Pancreas (tissue), 10 donors: ENCODE measurements at places on chromosomes 11 and 22. TPM values are rescaled to one million over a fixed set of nuclear protein-coding genes. Genes with fewer than 3 reads are reported as not detected.

- no peaks in the 10 kb centered on the region for H3K4me1 ChIP-seq
- no peak overlapping the region for H3K27ac ChIP-seq
- DNase-seq: no peak
- H3K27me3 ChIP-seq: no peaks in the 10 kb centered on the region
- no peaks in the 10 kb centered on the region for H3K36me3 ChIP-seq
Measured at GRCh38 chr22:23691748-23692423, 1.1 kb downstream of the RGL4 start.

The C11orf97 gene
- total RNA-seq: not detected

The LMNTD2 gene
- 5.9 TPM for total RNA-seq

The NAALAD2 gene
- total RNA-seq: 0.31 TPM

The CCDC88B gene
- 11.2 TPM for total RNA-seq

GRCh38 chr11:40825201-40825834 is 634.1 kb downstream of the LRRC4C start:
- no peaks in the 10 kb centered on the region for H3K4me1 ChIP-seq
- DNase-seq: no peak
- no peak overlapping the region for H3K4me3 ChIP-seq

The CCDC116 gene
- total RNA-seq: 0.12 TPM

The DAGLA gene
- total RNA-seq: 6.2 TPM

DNA sequence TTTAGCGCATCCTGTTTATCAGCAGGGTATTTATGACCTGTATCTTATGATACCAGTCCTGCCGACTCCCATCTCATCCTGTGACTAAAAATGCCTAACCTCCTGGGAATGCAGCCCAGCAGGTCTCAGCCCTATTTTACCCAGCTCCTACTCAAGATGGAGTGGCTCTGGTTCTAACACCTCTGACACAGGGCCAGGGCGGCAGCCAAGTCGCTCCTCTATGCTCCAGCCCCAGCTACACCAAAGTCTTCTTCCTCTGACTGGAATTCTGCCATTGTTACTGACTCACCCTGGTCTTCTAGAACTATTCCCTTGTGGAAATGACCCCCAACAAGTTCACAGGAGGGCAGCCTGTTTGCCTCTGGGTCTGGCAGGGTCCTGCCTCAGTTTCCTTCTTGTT is 7.9 kb upstream of the C1QTNF6 start:
- H3K4me1 ChIP-seq: peaks cover 24% of the 10 kb centered on the region
- no peak overlapping the region for H3K27ac ChIP-seq
- no peaks in the 10 kb centered on the region for H3K27me3 ChIP-seq
- DNase-seq: no peak
- H3K4me3 ChIP-seq: no peak overlapping the region

DNA sequence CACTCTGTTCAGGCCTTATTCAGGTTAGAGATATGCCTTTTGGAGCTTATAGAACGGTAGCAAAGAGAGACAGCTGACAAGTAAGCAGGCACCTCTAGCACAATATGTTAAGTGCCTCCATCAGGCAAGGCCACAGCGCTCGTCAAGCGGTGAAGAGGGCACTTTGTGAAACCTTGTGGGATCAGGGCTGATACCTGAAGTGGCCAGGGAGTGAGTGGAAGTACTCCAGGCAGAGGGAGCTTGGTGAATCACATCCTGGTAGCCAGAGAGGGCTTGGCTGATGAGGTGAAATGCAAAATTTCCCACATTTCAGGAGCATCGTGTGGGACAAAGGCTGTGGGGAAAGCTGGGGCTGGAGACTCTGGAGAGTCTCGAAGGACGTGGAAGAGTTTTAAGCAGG is 87.4 kb downstream of the PKNOX2 start:
- H3K27ac ChIP-seq: no peak overlapping the region
- no peaks in the 10 kb centered on the region for H3K27me3 ChIP-seq
- H3K36me3 ChIP-seq: no peaks in the 10 kb centered on the region
- H3K4me3 ChIP-seq: no peak overlapping the region
- no peaks in the 10 kb centered on the region for H3K4me1 ChIP-seq
- DNase-seq: no peak

The SLC7A4 gene
- total RNA-seq: 0.14 TPM

DNA sequence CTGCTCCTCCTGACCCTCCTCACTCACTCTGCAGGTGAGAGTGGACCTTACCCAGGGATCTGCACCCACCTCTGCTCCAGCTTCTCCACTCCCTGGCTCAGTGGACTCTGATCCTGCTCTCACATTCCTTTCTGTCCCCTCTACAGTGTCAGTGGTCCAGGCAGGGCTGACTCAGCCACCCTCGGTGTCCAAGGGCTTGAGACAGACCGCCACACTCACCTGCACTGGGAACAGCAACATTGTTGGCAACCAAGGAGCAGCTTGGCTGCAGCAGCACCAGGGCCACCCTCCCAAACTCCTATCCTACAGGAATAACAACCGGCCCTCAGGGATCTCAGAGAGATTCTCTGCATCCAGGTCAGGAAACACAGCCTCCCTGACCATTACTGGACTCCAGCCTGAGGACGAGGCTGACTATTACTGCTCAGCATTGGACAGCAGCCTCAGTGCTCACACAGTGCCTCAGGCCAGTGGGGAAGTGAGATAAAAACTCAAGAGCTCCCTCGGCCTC is 29.7 kb upstream of the VPREB1 start:
- H3K4me1 ChIP-seq: peaks cover 7% of the 10 kb centered on the region
- H3K4me3 ChIP-seq: no peak overlapping the region
- no peak for DNase-seq
- no peaks in the 10 kb centered on the region for H3K36me3 ChIP-seq
- no peaks in the 10 kb centered on the region for H3K27me3 ChIP-seq

DNA sequence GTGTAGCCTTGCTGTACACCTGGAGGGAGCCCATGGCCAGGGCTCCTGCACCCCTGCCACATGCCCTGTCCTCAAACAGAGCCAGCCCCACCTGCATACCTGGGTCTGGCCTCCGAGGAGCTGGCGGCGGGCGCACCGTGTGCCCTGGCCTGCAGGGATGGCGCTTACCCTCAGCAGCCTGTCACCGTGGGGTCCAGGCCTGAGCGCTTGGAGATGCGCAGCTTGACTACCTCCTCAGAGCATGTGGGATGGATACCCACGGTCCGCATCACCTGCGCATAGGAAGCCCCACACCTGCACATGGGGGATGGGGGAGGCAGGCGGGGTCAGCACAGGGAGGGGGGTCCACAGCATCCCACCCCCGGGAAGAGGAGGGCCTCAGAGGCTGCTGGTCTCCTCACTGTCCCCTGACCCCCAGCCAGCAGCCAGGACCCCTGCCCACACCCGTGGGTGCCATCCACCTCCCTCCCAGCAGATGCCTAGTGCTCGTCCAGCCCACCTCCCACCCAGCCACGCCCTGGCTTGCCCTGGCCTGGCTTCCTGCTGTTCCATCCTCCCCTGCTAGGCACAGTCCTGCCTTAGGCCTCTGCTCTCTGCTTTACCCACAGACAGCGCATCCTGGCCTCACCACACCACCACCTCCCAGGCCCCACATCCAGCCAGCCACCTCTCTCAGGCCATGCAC is 22.4 kb upstream of the GNB1L start:
- DNase-seq: no peak
- H3K36me3 ChIP-seq: no peaks in the 10 kb centered on the region
- H3K27me3 ChIP-seq: no peaks in the 10 kb centered on the region

DNA sequence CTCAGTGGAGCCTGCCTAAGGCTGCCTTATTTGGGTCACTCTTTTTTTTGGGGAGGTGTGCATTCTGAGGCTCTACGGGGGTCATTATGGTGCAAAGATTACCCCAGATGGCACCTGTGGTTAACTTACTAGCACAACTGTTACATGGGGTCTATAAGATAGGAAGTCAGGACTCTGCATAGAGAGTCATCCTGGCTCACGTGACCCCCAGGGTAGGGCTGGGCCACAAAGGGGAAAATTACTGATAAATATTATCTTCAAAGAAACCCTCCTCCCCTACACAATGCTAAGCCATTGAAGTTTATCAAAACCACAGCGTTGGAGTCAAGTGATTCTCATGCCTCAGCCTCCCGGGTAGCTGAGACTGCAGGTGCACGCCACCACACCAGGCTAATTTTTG is 397.1 kb downstream of the MN1 start:
- H3K4me1 ChIP-seq: no peaks in the 10 kb centered on the region
- H3K27ac ChIP-seq: no peak overlapping the region
- H3K27me3 ChIP-seq: no peaks in the 10 kb centered on the region
- H3K36me3 ChIP-seq: no peaks in the 10 kb centered on the region

- H3K36me3 ChIP-seq: no peaks in the 10 kb centered on the region
- no peak for DNase-seq
- no peaks in the 10 kb centered on the region for H3K4me1 ChIP-seq
- no peaks in the 10 kb centered on the region for H3K27me3 ChIP-seq
Measured at GRCh38 chr11:70065318-70066135, 12.6 kb upstream of the ANO1 start.

DNA sequence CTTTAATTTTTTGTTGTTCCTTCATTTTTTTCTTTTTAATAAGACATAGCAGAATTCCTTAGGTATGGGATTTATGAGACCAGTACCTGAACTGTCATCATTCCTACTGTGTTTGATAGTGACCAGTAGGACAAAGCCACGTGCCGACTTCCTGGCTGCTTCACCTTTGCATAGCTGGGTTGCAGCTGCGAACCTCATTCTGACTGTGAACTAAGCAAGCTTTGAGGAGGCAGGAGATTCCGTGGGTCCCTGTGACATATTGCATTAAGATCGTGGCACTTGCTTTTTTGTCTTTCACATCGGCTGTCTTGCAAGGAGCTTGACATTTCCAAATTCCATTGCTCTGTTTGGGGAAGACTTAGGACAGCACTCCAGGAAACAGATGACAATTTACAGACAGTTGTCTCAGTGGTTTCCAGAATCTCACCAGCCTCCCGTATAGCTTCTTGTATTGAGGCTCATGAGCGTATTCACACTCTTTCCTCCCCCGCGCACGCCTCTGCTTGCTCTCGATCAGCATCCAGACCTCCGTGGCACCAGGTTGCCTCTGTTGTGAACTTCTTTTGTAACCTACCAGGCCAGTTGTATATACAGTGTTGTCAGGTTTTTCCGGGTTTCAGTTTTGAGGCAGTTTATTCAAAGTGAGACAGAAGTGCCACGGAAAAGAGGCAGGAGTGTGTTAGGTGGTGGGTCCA is 101.7 kb downstream of the CWC15 start:
- DNase-seq: no peak
- no peak overlapping the region for H3K27ac ChIP-seq
- H3K4me1 ChIP-seq: no peaks in the 10 kb centered on the region
- no peaks in the 10 kb centered on the region for H3K36me3 ChIP-seq

DNA sequence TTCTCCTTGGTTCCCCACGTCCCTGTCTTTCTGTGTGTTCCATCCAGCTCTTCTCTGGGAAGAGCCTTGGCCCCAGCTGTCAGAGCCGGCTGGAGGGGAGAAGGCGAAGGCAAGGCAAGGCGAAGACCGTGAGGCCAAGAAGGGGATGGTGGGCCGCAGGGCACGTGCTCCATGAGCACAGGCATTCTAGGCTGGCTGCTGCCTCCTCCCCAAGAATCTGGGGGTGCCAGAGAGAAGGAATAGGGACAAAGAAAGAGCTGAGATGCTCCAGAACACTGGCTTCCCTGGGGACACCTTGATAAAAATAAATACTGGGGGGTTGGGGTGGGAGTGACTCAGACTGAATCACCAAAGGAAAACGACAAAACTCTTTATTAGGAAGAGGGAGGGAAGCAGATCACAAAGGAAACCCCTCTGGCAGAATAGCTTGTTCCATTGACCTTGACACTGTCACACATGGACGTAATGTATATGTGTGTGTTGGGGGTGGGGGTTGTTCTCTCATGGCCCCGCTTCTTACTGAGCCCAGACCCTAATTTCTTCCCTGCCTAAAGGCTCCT is 52.5 kb downstream of the NECTIN1 start:
- H3K36me3 ChIP-seq: no peaks in the 10 kb centered on the region
- H3K4me1 ChIP-seq: peaks cover 5% of the 10 kb centered on the region

The RAB39A gene
- 0.73 TPM for total RNA-seq

- peaks cover 44% of the 10 kb centered on the region for H3K36me3 ChIP-seq
- H3K27me3 ChIP-seq: no peaks in the 10 kb centered on the region
- DNase-seq: no peak
- H3K4me1 ChIP-seq: no peaks in the 10 kb centered on the region
- no peak overlapping the region for H3K27ac ChIP-seq
Measured at GRCh38 chr11:65623177-65623576, 7.6 kb downstream of the PCNX3 start.

The C1QTNF5 gene
- total RNA-seq: 9.6 TPM

DNA sequence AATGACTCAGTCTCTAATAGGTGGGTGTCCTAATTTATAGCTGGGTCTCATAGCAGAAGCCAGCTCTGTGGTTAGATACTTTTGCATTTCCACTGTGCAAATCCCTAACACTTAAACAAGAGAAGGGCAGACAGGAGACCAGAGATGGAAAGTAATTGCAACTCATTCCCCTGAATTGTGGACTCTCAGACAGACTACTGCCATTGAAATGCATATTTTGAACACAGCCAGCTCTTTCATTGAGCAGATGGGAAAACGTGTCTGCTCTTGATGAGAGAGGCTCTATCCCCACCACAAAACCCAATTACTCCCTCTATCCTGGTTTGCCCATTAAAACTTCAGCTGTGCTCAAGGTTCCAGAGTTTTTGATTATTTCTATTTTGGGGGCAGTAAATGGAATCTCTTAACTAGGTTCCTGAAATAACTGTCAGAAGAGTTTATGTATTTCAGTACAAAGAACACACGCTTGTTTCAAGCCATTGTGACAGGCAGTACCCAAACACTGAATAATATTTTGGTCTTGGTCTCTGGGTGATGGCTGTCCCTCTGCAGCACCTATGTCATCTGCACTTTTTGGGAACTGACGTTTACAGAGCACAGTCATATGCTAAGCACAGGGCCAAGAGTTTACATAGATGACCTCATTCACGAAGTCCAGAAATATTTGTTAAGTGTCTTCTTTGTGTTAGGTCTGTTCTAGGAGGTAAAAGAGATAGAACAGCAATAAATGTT is 41.7 kb downstream of the FAM227A start:
- DNase-seq: no peak
- no peak overlapping the region for H3K27ac ChIP-seq
- H3K27me3 ChIP-seq: no peaks in the 10 kb centered on the region
- no peak overlapping the region for H3K4me3 ChIP-seq
- H3K4me1 ChIP-seq: no peaks in the 10 kb centered on the region

The KCNQ1OT1 gene
- 1.5 TPM for total RNA-seq

The TMPRSS13 gene
- 1.4 TPM for total RNA-seq

The TRIM34 gene
- total RNA-seq: 1.6 TPM
